ENCODE measurements at places on chromosomes 11 and 22.

DNA sequence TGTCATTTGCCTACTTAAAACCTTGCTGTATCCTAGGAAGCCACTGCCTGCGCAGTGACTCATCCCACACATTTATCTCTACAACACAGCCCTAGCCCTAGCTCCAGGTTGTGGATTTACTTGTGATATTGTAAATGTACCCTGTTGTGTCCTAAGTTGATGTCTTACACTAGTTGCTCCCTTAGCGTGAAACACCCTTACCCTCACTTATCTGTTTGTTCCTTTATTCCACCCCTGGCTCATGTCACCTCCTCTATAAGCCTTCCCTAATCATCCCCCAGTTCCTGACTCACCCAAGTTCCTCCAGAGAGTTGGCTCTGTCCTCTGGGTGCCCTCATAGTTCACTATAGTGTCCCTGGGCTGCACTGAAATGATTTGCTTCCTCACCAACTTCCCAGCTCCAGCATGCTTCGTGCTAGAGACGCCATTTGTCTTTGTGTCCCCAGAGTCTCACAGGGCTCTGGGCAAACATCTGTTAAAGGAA lies 431.8 kb upstream of the FAT3 start:
- DNase-seq: no peak

DNA sequence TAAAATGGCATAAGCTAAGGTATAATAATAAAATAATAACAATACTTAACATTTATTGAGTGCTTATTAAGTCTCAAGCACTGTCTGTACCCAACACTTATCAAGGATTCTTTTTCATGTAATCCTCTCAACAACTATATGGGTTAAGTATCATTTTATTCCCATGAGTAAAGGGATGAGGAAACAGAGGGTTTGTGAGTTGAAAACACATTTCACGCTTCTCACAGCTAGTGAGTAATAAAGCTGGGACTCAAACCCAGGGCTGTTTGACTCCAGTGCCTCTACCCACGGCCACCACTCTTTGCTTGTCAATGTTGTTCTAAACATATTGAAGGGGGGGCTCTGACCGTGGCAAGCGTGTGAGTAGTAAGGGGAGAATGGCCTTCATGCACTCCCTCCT lies 8.7 kb downstream of the CD3E start:
- DNase-seq: no peak

DNA sequence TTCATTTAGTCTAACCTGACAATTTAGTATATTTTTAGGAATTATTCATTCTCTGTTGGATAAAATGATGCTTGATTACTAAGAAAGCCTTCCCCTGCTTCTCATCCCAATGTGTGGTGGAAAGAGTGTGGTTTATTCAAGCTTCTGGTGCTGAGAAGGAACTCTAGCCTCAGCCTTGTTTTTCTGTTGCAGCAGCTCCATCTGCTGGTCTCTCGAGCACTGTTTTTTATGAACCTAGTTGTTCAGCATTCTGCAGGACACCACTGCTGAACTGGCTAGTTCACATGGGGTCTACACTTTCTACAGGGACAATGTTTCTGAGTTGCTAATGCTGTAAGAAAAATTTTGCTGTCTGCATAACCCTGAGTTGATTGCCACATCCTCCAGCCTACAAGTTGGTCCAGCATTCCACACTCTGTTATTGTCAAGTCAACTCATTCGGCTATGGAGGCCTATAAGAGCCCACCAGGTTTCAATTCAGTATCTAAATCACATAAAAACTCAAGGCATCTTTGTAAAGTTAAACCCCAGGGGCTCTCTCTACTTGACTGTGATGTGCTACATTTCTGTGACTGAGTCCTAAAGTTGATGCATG lies 14.3 kb downstream of the OR2AG2 start:
- no peak for DNase-seq

GRCh38 chr11:104338186-104338585 lies 174.2 kb upstream of the PDGFD start:
- DNase-seq: no peak

- DNase-seq: no peak
These were observed 10.9 kb upstream of the HBE1 start for GRCh38 chr11:5280582-5281102.

DNA sequence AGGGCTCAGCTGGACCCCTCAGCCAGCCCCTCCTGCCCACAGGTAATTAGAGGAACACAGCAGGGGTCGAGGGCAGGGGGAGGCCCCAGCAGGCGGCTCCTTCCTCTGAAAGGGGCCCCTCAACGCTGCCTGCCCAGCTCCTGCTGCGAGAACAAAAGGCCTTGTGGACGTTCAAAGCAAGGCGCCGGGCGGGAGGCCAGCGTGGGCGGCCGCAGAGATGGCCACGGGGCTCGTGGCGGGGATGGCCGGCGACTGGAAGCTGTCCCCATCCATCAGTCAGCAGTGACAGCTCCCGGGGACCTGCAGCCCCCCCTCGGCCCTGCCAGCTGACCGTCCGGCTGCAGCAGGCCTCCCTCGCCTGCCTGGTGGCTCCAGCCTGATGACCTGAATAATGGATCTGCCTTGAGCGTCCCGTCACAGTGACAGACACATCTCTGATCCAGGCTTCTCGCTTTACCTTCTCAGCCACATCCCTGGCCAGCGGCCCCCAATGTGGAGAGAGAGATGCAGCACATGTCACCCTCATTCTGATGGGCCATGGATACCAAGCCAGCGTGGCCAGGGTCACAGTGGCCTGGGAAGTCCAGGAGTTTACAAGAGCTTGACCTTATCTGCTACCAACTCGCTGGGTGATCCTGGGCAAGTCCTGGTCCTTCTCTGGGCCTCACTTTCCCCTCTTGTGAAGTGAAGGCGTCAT lies 159.3 kb downstream of the MN1 start:
- no peak for DNase-seq

DNA sequence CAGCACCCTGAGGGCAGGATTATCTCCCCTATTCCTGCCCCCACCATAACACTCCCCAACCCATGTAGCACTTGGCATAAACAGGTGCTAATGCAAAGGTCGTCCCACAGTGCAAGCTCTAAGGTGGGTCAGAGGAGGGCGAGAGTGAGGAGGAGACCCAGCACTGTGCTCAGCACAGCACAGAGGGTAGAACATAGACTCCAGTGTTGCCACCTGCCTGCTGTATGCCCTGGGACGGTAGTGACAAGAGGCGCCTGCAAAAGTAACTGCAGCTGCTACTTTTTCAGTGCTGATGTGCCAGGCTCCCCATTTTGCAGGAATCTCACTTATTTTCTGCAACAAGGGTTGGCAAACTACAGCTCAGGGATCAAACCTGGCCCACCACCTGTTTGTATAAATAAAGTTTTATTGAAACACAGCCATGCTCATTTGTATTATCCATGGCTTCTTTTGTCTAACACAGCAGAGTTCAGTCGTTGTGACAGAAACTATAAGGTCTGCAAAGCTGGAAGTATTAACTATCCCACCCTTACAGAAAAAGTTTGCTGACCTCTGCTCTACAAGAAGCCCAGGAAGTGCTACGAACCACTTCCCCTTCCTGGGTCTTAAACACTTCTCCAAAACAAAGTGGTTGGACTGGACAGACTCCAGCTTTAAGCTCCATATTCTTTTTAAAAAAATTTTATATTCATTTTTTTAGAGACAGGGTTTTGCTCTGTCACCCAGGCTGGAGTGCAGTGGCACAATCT lies 16.9 kb upstream of the CDC42BPG start:
- DNase-seq: no peak

GRCh38 chr11:29956076-29956556 lies 60.7 kb downstream of the KCNA4 start:
- DNase-seq: no peak

DNA sequence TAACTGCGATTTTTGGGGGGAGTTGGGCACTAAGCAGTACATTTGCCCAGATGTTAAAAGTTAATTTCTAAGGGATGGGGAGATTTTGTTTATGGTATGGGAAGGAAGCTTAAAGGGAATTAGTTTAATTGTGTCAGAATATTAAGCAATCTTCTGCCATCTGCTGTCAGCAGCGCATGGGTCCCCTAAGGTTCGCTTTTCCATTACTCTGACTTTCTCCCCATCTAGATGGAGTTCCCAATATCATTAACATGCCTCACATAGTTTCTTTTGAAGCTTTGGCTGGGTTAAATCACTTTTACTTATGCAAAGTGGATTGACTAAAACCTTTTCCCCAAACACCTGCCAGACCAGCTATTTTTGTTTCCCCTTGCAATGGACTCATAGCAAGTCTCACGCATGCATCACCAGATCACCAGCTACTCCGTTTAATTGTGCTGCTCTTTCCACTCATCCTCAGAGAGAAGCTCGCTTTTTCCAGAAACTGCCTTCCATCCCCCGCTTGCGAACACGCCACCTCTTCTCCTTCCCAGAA lies 172.7 kb downstream of the FAT3 start:
- DNase-seq: no peak

DNA sequence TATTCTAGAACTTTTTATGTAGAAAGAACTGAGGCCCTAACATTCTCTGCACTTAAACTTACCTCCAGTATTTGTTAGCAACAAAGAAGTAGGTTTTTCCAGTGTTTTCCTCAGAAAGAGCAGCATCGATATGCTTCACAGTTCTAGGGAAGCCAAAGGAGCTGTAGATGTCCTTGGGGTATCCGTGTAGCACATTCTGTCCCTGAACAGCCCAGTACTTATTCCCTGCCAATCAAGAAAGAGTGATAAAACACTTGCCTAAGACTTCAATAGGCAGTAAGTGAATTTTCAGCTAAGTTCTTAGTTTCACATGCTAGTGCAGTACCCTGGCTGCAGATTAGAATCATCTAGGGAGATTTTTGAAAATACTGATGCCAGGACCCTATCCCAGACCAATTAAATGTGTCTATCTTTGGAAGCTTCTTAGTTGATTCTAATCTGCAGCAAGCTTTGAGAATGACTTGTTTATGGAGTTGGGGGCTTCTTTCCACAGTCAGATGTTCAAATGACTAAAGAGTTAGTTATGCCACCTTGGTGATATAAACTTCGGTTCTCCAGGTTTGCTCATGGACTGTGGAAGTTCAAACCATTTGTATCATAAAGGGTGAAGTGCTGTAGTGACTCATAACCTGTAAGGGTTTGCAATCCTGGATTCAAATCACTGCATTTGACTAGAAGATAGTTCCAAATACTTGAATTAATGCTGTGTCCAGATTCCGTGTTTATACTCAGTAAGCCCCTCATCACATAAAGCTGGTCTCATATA lies 6.5 kb downstream of the MMP1 start:
- DNase-seq: no peak

- DNase-seq: no peak
These were observed 176.2 kb downstream of the BUD13 start for GRCh38 chr11:116596346-116597260.

- no peak for DNase-seq
These were observed 5.7 kb downstream of the PIK3IP1 start for GRCh38 chr22:31286360-31287255.

DNA sequence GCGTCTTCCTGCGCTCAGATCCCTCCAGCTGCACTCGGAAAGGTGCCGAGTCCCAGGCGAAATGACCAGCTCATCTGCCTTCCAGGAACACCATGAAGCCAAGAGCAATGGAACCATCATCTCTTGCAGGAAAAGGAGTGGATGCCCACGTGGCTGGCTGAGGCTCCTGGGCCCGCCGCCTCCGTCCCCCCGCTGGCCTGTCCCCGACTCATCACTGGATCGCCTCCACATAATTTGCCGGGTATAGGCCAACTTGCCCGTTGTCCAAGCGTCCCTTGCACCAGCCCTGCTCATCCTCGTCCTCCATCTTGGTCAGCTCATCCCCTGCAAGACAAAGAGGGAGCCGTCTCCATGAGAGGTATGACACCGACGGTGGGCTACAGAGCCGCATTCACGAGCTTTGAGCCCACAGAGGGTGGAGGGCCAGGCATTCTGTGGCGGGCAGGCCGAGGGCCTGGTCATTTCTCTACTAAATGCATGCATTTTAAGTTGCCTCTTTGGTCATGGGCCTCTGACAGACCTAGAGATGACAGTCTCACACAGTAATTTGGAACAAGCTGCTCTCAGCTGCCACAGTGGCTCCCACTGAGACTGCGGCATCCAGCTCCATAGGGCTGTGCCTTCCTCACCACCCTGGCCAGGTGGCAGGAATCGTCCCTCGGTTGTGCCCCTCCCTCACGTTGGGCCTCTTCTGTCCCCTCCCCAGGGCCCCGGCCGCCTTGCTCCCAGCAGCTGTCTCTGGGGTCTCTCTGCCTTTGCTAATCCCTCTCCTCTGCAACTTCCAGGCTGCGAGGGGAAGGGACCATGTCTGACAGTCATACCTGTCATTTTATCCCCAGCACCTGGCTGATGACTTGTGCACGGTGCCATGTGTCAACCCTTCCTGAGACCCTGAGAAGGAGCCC lies 14.3 kb upstream of the ARFGAP3 start:
- DNase-seq: no peak

DNA sequence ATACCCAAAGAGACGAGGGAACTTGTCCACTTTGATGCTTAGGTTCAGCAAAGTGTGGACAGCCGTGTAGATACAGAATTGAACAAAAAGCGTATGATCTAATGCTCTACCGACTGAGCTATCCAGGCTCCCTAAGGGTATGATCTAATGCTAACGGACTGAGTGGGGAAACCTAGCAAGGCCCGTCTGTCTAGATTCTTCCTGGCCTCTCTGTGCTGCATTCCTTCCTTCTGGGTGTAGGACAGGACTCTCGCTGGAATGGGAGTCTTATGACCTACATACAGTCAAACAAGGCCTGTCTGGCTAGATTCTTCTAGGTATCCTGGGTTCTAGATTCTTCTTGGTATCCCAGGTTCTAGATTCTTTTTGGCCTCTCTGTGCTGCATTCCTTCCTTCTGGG lies 8.4 kb upstream of the SLC15A3 start:
- no peak for DNase-seq

- DNase-seq: no peak
These were observed 229.6 kb upstream of the BLID start for GRCh38 chr11:122345586-122345985.

- no peak for DNase-seq
These were observed 141.0 kb downstream of the ARHGAP42 start for GRCh38 chr11:100827934-100828661.

GRCh38 chr11:22275600-22275999 lies 62.6 kb upstream of the SLC17A6 start:
- DNase-seq: no peak

DNA sequence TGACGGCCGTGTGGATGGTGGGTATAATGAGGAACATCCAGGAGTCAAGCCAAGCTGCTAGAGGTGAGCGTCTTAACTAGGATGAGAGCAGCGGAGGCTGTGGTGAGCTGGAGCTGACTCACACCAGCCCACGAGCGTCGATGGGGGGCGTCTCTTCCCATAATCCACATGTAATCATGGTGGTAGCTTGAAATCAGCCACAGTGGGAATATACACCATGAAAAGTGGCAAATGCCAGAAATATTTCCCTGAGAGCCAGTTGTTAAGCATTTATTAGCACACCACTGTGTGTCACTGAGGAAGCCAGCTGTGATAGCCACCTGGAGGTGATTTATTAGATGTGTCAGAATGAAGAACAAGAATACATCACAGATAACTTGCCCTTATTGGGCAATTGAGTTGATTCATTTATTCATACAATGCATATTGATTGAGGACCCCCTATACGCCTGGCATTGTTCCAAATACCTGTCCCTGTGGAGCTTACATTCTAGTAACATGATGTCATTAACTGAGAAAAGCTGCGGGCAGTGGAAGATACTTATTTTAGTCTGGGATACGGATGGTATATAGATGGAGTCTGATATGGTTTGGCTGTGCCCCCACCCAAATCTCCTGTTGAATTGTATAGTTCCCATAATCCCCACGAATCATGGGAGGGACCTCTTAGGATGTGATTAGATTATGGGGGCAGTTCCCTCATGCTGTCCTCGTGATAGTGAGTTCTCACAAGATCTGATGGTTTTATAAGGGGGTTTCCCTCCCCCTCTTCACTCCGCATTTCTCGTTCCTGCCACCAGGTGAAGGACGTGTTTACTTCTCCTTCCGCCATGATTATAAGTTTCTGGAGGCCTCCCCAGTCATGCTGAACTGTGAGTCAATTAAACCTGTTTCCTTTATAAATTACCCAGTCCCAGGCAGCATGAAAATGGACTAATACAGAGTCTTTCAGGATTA lies 473.4 kb downstream of the METTL15 start:
- DNase-seq: no peak

Measured in NCI-H1694 treated with DMSO at 0.1 percent for 48 hours (cell line).